ENCODE measurements at places on chromosomes 6 and 20. TPM values are rescaled to one million over a fixed set of nuclear protein-coding genes. Genes with fewer than 3 reads are reported as not detected.

DNA sequence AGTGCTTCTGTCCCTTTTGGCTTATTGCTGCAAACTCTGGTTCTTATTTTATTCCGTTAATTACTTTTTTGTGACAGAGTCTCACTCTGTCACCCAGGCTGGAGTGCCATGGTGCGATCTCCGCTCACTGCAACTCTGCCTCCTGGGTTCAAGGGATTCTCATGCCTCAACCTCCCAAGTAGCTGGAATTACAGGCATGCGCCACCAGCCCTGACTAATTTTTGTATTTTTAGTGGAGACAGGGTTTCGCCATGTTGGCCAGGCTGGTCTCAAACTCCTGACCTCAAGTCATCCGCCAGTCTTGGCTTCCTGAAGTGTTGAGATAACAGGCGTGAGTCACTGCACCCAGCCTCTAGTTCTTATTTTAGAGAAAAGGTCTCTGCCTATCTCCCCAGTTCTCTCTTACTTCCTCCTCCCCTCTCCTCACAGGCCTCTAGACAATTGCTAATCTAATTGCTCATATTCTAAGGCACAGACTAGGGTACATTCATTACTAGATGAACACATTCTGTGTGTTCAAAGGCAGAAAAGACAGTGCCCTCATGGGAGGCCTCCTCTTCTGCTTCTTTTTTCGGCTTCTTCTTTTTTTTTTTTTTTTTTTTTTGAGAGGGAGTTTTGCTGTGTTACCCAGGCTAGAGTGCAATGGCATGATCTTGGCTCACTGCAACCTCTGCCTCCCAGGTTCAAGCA is 27.0 kb downstream of the EDEM2 start:
- no peak for DNase-seq

DNA sequence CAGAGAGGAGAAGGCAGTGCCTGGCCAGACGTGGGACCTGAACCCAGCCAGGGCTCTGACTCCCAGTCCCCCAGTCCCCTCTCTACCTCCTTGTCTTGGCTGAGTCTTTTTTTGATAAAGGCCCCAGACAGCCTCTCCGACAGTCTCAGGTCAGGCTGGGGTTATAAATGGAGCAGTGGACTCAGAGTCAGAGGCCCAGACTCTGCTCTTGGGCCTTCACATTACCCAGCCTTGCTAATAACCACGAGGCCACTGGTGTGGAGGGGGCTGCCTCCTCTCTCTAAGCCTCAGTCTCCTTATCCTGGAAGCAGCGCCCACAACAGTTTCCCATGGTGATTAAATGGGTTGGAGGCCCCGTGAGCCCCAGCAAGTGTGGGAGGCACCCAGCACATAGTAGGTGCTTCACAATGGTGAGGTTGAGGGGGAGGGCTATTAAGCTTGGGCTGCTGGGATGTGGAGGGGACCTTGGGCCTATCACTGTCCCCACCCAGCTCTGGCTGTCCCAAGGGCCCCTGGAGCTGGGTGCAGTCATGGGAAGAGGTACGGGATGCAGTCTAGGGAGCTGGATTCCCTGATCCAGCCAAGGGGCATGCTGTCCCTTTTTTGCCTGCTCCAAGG is 35.7 kb downstream of the TGM2 start:
- DNase-seq, result no peak

- DNase-seq, result no peak
Observed at GRCh38 chr6:79377888-79378348, 143.4 kb upstream of the HMGN3 start.

DNA sequence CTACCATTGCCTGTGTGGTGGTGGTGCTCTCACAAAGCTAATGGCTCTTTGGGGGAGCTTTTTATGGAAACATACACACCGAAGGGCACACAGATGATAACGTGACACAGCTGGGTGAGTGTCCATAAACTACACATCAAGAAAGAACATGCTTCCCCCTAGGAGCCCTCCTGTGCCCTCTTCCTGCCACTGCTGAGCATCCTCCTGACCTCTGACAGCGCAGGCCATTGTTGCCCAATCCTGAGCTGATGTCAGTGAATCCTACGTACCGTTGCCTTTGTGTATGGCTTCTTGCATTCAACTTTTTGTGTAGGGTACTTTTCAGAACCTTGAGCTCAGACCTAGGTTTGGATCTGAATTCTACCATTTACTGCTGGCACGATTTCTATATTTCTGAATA is 65.8 kb upstream of the SLC22A1 start:
- DNase-seq, result no peak

DNA sequence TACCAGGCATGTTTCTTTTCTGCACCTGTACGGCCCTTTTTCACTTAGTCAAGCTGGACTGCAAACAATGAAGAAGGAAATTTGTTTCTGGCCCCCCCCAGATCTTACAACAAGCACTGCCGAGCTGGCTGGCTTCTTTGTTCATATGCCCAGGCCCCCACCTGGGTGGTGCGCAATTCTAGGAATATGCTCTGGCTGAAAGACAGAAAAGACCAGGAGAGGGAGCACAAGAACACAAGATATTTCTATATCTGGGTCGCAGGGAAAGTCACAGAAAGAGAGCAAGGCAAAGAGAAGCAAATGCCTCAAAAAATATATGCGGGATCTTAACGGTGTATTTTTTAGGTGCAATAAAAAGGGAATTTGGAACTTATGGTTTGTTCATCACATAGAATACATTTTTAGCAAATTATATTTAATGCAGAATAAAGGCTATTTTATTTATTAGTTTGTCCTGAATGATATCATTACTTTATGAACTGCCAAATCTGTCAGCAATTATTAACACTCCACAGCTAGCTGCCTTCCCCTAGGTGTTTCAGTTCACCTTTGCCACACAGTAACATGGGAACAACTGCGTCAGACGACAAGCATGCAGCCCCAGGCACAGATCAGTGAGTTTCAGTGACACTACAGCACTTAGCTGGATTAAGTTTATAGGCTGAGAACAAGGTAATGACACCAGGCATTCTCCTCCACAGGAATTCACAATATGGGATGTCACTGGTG is 76.5 kb downstream of the GJA10 start:
- DNase-seq, result no peak

- no peak for DNase-seq
Observed at GRCh38 chr6:12537389-12537788, 179.2 kb upstream of the PHACTR1 start.

Gene GLP1R
- total RNA-seq, result 2.6 TPM

Measured in H1 (cell line).